ENCODE measurements at places on chromosomes 7 and 10.

DNA sequence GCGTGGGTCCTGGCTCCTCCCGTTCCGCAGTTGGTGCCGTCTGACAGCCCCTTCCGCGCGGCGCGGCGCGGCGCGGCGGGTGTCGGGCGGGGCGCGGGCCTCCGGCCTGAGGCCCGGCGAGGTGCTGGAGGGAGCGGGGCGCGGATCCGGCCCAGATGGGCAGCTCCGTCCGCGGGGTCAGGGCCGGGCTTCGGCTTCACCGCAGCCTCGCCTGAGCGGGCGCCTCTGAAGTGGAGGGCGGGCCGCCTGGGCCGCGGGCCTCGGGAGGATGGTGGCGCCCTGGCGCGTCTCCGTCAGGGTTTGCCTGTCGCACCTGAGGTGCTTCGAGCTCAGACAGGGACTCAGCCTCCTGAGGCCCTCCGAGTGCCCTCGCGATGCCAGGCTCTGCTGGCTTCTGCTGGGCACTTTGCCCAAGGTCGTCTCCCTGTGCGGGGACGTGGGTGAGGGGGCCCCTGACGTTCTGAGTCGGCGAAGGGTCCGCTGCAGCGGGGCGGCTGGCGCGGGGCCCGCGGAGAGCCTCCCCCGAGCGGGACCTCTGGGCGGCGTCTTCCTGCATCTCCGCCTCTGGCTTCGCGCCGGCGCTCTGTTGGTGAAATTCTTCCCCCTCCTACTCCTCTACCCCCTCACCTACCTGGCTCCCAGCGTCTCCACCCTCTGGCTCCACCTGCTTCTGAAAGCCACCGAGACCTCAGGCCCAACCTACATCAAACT lies 473 bp downstream of the ADCK2 start:
- no peak for DNase-seq

DNA sequence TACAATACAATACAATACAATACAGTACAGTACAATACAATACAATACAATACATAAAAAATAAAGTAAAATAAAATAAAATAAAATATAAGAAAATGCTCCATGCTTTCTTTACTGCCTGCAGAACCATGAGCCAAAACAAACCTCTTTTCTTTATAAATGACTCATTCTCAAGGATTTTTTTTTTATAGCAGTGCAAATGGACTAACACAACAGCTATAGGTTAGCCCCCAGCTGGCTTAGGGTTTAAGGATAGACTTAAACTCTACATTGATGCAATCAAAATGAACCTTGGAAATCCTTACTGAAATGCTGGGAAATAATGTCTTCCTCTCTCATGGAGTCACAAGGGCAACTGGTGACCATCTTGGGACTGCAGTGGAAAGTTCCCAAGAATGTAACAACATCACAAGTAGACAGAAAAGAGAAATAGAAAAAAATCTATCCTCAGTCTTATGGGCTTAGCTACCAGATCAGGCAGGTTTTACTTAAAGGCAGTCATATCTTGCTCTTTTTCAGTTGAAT lies 348.9 kb downstream of the ARL4A start:
- DNase-seq: no peak

GRCh38 chr10:11393858-11394257 lies 217.6 kb downstream of the USP6NL start:
- no peak for DNase-seq

GRCh38 chr7:17485368-17485767 lies 186.9 kb downstream of the AHR start:
- no peak for DNase-seq

DNA sequence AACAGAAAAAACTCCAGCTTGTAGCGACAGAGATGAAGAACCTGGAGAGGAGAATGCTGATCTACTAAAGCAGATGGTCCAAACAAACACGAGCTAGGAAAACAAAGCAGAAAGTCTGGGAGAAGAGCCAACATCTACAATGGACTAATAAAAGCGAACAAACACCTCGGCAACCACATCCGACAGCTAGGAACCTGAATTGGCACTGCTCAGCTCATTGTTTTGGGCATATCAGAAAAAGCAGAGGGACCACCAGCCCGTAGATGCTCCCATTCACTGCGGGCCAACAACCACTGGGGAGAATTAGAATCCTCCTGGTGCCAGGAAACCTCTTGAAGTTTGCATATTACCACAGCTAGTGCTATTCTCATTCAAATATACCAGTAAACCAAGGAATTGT lies 204.7 kb downstream of the NXPH1 start:
- DNase-seq: no peak

DNA sequence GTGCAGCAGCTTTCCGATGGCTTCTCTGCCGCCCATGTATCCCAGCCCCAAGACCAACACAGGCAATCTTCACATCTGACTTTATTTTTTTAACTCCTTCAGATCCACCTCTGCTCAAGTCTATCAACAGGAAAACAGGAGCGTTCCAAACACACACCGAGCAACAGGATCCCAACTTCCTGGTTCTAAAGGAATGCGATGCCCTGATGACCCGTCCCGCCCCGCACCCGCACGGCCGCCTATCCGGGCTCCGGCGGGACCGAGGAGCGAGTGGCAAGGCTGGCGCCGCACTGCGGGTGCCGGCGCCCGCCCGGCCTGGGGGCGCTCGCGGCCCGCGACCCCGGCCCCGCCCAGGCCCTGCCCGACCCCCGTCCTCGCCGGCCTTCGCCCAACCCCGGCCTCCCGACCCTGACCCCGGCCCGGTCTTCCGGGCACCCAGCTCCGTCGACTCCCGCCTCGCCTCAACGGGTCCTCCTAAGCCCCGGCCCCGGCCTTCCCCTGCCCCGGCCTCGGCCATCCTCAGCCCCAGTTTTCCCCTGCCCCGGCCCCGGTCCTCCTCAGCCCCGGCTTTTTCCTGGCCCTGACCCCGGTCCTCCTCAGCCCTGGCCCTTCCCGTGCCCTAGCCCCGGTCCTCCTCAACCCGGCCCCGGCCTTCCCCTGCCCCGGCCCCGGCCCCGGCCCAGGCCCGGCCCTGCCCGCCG lies 730 bp downstream of the LARP4B start:
- DNase-seq: no peak

GRCh38 chr10:4074545-4075407 lies 289.8 kb upstream of the KLF6 start:
- DNase-seq: no peak

DNA sequence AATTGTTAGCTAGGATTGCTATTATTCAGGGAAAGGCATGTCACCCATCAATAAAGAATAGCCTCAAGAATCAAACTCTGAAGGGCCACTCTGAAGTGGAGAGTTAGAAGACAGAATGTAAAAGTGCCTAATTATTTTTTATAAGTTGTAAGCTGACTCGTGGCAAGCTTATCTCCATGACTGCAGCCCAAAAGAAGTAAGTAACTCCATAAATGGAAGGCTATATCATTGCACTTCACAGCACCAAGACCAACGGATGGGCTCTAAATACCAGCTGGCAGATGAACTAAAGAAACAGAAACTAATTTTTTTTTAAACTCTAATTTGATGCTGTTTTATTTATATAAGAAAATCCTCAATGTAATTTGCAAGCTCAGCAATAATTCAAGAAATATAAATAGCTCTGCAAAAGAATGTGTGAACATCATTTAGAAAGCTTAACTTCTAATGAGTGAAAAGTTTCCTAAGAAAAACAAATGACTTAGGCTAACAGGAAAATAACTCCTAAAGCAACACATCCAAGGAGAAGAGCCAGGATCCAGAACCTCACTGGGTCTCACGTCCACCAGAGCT lies 165.5 kb downstream of the SNX13 start:
- no peak for DNase-seq

- no peak for DNase-seq
These were observed 94.3 kb upstream of the PPIF start for GRCh38 chr10:79252971-79253370.

DNA sequence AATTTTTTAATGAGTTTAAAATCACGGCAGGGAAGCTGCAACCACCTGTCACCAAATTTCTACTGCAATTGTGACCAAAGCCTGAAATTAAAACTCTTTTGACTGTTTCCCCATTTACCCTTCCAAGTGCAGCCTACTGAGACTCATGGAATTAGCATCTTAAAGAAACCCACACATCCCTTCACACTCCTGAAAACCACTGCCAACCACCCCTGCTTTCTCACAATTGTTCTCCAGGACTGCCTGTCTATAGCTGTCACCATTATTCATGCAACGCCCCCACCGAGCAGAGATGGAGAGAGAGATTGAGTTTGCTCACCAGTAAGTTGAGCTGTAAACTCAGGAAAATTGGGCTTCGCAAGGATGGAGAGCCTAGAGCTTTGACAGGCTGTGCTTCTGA lies 383.8 kb upstream of the SORCS1 start:
- DNase-seq: no peak

GRCh38 chr10:11721806-11722205 lies 20.4 kb upstream of the ECHDC3 start:
- DNase-seq: no peak

- DNase-seq: no peak
These were observed 83.9 kb upstream of the FGFR2 start for GRCh38 chr10:121681997-121682687.

DNA sequence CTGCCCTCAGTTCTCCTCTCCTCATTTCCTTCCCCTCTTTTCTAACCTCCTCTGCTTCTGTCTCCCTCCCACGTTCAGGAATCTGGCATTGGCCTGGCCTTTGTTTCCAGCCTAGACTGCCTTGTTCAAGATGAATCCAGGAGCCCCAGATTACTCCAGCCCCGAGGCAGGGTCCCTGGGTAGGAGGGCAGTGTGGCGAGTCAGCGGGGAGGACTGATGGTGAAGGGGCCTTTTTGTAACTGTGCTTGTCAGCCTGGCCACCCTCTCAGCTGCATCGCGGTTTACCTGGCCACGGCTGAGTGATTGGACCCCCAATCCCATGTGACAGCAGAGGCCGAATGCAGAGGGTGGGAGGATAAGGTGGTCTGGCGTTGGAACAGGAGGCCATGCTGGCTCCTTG lies 96.1 kb upstream of the SHH start:
- no peak for DNase-seq

DNA sequence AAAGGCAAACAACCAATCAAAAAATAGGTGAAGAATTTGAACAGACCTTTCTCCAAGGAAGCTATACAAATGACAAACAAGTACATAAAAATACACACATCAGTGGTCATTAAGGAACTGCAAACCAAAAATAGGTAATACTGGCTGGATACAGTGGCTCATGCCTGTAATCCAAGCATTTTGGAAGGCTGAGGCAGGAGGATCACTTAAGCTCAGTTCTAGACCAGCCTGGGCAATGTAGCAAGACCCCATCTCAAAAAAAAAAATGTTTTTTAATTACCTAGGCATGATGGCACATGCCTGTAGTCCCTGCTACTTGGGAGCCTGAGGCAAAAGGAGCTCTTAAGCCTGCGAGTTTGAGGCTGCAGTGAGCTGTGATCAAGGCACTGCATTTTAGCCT lies 19.3 kb downstream of the CDCA7L start:
- DNase-seq: no peak

DNA sequence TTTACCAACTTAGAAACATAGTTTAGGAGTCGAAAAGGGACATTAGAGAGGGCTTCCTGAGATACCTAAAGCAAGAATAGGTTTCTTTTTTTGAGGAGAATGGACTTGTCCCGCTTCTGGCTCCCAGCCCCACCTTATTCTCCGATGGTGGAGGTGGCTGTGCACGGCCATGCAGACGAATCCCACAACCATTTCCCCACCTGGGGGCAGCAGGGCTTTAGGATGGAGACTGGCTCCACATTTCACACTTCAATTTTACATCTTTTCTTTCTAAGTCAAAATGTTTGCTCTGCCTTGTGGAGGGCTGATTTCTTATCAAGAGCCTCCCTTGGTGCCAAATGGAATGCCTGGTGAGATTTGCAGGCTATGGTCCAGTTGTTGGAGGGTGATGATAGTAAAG lies 118.5 kb downstream of the GLRX3 start:
- no peak for DNase-seq

- no peak for DNase-seq
These were observed 67.6 kb downstream of the PRKAG2 start for GRCh38 chr7:151809146-151809863.

- DNase-seq: no peak
These were observed 112.0 kb downstream of the PPP1R3A start for GRCh38 chr7:113806633-113807327.

- no peak for DNase-seq
These were observed 16.5 kb upstream of the ANK3 start for GRCh38 chr10:60406182-60406581.

GRCh38 chr7:73668103-73668885 lies 663 bp downstream of the VPS37D start:
- no peak for DNase-seq

GRCh38 chr7:26508481-26508880 lies 216.8 kb downstream of the SNX10 start:
- DNase-seq: no peak

DNA sequence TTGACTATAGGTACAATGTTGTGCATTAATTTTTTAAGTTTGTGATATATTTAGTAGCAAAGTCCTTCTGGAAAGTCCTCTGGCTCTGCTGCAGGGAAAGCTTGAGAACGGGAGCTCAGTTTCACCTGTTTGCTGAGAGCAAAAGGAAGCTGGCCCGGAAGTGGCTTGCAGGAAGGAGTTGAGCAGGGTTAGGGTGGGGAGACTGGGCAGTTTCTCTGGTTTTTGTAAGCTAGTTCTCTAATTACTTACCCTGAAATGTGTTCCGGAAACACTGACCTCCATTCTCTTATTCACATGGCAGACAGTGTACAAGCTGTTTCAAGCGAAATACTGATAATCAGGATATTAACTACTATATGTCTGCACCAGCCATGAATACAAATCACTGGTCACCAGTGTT lies 22.3 kb downstream of the MAP3K8 start:
- DNase-seq: no peak

- no peak for DNase-seq
These were observed 43.1 kb downstream of the CARD11 start for GRCh38 chr7:3000566-3000965.

DNA sequence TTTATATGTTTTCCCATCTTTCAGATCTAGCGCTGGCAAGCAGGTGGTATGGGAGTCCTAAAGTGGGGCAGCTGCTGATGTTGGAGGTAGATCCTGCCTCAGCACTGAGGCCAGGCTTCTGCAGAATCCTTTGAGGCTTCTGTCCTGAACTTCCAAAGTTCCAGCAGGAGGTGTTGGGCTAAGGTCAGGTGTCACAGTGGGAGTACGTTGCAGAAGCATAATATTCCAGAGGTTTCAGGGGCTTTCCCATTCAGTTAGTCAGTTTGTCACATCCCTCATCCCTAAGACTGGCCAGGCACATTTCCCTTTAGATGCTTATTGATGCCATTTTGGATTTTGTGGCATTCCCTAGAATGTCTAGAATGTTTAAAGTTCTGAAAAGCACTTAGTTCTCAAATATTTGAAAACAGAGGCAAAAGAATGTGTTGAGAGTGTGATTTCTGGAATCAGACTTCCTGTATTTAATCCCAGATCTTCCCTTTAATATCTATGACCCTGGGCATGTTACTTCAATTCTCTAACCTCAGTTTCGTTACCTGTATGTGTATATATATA lies 319.1 kb upstream of the PHYHIPL start:
- no peak for DNase-seq

- no peak for DNase-seq
These were observed 3.8 kb downstream of the NKX2-3 start for GRCh38 chr10:99536338-99537085.

DNA sequence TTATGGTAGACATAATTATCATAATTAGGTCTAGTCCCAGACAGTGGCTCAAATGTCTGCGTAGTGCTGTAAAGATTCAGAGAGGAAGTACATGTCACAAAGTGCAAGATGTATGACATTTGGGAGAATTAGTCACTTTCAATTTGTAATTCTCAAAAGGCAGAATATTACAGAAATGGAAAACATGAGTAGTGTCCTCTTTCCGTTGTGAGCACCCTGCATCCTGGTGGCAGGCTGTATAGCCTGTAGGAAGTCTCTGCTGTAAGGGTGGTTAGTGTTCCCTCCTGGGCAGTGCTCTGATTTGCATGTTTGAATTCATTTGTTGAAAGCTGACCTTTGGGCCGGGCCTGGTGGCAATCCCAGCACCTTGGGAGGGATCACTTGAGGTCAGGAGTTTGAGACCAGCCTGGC lies 17.0 kb downstream of the CDK14 start:
- DNase-seq: no peak

Measured in Panc1 (cell line).